ENCODE measurements at places on chromosomes 11 and 22.
A peak's percentile ranks its signal among the peaks of the same experiment; 100 is the strongest.

GRCh38 chr11:102386136-102386734 is 39.2 kb downstream of the BIRC2 start:
- no peak for DNase-seq

DNA sequence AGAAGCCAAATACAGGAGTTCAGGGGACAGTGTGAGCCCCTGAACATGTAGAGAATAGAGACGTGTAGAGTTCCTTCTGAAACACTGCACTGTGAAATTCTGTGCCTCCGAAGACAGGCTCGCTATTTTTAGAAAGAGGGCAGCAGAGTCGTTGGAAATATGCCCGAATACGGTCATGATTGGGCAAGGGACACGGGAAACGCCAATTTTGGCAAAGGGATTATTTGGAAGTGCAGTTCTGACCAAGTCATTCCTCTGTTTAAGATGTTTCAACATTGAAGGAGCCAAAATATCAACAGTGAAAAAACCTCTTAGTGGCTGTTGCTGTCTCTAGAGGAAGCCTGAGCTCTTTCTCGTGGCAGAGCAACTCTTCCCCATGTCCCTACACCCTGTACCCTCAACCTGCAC is 9.5 kb upstream of the CBX6 start:
- DNase-seq = no peak

GRCh38 chr11:116777056-116777455 is 4.3 kb upstream of the BUD13 start:
- no peak for DNase-seq

DNA sequence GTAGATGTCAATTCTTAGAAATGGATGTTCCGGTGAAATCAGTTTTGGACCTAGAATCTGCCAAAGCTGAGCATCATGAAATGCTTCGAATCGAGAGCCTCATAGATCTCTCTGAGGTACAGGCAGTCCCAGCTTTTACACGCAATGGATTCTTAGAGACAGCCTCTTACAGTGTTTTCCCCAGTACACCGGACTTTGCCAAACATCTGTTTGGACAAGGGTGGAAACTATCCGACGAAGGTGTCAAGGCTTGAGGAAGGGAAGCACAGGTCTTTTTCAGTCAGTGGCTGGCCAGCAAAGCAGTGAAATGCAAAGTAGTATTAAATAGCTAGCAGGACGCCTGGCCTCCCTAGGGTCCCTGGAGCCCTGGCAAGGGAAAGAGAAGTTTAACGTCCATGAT is 4.9 kb downstream of the GRK3 start:
- no peak for DNase-seq

DNA sequence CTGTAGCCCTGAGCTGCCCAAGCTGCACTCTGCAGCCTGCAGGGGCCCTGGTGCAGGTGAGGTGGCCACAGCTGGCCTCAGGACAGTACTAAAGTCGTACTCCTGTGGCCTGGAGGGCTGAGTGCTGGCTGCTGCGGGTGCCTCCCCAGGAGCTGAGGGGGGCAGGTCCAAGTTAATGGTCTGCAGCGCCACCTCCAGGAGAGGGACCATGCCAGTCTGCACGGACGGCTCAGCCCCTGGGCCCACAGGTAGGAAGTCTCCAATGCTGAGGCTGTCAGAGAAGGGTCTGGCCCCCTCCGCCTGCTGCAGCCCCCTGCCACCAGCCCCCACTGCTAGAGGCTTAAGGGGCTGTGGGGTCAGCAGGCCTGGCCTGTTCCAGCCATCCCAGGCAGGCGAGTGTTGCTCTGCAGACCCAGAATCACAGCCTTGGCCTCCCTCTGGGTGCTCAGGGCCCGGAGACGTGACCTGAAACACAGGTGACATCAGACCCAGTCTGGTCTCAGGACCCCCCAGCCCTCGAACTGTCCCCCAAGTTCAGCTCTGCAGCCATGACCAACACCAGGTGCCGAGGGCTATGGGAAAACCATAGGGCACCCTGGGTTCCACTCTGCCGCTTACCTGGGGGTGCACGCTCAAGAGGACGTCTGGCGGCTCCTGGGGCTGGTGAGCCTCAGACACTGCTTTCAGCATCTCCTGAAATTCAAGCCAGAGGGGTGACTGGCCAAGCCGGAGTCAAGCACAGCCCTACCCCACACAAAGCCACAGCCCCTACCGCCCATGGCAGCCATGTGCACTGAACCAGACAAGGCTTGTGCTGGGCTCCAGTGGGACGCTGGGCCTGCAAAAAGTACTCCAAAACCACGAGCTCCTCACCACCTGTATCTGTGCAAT is 20.8 kb downstream of the SELENOO start:
- no peak for DNase-seq

DNA sequence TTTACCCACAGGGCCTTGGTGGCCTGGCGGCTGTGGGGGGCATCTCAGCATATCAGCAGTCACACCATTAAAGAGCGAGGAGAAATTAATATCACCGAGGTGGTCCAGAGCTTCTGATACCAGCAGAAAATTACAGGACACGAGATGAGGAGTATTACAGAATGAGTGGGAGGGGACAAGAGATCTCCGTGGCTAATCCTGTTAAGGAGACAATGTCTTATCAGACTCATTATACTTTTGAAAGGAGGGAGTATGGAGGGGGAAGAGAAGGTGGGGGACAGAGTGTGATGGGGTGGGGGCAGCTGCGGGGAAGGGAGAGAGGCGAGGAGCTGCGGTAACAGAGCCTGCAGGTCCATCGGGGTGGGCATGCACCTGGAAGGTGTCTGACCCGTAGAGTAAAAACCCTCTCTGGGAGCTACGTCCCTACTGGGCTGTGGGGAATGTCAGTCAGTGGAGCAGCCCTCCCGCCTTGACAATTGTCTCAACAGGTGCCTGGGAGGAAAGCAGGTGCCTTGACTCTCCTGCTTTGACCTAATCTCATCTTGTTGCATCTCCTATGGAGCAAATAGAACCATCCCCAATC is 224.2 kb downstream of the CEP164 start:
- DNase-seq = no peak

- no peak for DNase-seq
These were observed 2.4 kb downstream of the MPST start for GRCh38 chr22:37021710-37022482.

DNA sequence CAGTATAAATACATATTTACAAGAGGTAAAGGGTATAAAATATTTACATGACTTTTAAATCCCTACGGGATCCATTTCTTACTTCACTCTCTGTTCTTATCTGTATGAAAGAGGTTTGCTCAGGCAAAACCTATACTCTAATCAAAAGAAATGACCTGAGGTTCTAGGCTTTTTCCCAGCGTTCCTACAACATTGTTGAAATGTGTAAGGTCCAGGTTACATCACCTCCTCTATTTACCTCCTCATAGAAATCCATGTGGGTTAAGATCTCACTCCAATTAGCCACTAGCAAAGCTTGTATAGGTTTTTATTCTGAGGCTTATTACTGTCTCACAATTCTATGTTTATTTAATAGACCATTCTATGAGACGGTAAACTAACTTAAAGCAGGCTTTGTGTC is 12.0 kb upstream of the OR51L1 start:
- DNase-seq = no peak

- DNase-seq = no peak
These were observed 48.3 kb downstream of the FAM83F start for GRCh38 chr22:40043081-40043480.

GRCh38 chr22:50268655-50269113 is 1.5 kb downstream of the MAPK11 start:
- no peak for DNase-seq

DNA sequence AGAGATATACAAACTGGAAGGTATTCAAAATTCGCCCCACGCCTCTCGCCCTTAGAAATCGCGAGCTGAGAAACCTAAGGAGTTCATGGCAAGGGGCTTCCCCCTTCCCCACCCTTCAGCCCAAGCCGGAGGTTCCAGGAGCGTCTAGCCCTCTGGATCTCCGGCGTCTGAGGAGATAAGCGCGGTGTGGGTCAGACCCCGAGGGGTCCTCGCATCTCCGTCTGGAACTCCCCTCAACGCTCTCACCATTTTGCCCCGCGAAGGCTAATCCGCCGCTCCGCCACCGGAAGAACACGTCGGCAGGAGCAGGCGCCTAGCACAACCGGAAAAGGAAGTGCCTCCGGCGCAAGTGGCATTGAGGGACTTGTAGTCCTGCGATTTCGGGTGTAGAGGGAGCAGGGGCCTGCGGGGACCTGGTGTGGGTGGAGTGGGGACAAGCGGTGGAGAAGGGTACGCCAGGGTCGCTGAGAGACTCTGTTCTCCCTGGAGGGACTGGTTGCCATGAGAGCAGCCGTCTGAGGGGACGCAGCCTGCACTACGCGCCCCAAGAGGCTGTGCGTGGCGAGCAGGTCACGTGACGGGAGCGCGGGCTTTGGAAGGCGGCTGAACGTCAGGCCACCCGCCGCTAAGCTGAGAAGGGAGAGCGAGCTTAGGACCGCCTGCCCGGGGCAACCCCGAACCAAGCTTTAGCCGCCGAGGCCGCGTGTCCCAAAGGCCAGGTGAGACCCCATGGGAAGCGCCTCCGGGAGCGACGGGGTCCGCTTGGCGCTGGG is at the start of the genes FEN1 and TMEM258:
Gene FEN1 (plus strand): TSS at position 602 of the 773 bp plus-strand sequence. CDS start 2,451 bp downstream, outside the sequence.
Gene TMEM258 (minus strand): TSS at position 290 of the 773 bp plus-strand sequence. CDS start 41 bp downstream, at position 249.
- peak; percentile 82 for DNase-seq

GRCh38 chr11:126879516-126879915 is 121.1 kb downstream of the KIRREL3 start:
- DNase-seq = no peak

- no peak for DNase-seq
These were observed 480 bp upstream of the MTMR2 start for GRCh38 chr11:95924414-95924760.

DNA sequence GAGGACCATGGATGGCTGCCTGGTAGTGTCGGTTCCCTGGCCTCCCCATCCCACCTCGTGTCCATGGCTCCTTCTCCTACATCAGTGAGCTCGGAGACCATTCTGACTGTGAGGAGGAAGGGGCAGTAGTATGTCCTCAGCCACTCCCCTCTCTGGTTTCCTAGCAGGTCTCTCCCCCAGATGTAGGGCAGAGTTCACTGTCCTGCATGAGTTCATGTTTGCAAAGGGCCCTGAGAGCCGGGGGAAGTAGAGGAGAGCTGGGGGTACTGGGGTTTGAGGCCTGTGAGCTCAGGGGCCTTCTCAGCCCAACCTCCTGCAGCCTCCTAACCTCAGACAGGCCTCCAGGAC is 18.4 kb upstream of the ST3GAL4 start:
- no peak for DNase-seq

DNA sequence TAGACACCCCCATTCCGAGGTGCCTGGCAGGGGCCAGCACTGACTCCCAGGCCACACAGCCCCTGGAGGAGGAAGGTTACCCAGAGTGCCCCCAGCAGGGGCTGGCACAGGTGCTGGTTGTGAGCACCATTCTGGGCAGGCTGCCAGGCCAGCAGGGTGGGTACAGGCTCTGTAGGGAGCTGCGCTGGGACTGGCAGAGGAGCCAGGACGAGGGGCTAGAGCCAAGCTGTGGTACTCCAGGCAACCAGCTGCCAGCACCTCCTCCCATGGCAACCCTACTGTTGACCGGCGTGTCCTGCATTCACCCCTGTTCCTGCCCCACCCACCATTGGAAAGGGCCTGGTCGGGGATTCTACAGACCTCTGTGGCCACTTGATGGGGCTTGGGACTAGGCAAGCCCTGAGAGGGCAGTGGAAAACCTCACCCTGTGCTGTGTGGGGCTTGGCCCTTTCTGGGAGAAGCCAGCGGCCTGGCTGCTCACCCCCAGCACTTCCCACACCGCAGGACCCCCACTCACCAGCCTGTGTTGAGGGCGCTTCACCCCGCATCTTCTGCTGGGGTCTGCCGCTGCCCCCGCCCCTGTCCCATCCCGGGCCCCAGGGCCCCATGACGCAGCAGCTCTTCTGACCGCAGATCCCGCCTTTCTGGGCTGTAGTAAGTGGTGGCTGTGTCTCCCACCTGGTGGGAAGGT is 1.9 kb downstream of the CLDN5 start:
- DNase-seq = no peak

DNA sequence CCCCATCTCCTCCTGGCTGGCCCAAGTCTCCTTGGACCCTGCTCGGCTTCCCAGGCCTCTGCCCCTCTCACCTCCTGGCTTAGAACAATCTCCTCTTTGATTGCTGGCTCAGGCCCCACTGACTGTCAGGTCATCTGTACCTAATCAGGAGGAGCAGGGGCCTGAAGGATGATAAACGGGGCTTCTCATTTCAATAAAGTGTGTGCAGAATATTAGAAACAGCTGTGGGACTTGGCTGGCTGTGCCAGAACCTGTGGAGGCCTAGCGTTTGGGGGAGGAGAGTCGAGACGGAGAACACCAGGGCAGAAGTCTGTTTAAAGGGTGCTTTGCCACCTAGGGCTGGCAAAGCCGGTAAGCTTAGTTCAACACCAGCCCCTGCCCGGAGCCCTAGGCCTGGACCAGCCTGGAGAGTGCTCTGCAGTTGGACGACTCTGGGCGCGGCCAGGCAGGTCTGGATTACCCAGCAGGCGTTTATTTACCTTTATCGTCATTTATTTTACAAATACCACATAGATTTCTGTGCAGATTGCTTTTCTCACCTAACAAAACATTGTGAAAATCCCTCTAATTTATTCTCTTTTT is 10.1 kb upstream of the VSIG10L2 start:
- no peak for DNase-seq

DNA sequence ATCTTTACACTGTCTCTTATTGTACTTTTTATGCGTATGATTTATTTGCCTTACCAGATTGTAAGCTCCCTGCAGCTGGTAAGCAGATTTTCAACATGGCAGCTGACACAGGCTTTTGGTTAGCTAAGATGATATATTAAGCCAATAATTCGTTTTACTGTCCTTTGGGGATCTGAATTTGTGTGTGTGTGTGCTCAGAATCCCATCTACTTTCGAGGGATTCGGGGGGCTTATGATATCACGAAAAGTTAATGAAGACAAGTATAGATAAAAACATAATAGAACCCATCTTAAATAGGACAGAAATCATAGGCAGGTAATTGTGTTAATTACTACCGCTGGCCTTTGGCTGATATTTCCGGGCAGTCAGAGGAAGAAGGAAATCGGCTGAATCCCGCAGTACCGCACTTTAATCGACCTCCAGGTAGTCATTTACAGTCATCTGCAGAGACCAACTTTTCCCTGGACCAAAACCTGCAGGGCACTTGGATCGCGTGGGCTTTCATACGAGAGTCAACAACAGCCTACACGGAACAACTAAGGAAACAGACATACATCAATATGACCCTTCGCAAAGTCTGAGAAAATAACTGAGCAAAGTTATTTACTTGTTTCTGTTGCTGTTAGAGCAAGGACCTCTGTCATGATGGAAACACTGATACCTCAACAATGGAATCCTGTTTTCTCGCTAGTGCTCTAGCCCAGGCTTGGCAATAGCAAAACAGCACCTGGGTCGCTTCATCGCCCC is 802 bp downstream of the KBTBD3 start:
- no peak for DNase-seq

- no peak for DNase-seq
These were observed 143.2 kb downstream of the BBOX1 start for GRCh38 chr11:27183672-27184457.

All from non-pigmented ciliary epithelial cell (primary cell).